ENCODE measurements at places on chromosomes 1 and 21.

DNA sequence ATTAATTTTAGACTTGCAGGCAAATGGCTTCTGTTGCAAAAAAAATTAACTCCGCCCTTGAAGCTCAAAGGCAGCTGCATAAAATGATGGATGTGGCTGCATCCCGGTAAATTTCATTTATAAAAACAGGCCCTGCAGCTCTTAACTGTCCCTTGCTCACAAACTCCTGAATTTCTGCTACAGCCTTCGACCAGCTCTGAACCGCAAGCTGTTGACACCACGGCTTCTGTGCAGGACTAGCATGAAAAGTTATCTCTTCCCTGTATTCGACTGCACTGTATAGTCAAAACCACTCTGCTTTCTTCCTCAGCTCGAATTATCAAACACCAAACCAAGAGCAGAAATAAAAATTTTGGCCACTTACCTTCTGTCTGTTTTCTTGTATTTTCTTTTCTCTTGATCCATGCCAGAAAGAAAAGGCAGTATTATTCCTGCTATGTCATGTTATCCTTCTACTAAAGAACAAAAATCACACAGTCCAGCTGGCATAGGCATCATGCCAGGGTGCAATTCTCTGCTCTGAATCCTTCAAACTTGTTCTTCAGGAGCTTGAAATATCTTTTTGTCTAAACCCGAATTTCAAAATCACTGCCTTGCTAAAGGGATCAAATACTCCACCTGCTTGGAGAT, 195.5 kb upstream of the NCAM2 start:
- DNase-seq = no peak

DNA sequence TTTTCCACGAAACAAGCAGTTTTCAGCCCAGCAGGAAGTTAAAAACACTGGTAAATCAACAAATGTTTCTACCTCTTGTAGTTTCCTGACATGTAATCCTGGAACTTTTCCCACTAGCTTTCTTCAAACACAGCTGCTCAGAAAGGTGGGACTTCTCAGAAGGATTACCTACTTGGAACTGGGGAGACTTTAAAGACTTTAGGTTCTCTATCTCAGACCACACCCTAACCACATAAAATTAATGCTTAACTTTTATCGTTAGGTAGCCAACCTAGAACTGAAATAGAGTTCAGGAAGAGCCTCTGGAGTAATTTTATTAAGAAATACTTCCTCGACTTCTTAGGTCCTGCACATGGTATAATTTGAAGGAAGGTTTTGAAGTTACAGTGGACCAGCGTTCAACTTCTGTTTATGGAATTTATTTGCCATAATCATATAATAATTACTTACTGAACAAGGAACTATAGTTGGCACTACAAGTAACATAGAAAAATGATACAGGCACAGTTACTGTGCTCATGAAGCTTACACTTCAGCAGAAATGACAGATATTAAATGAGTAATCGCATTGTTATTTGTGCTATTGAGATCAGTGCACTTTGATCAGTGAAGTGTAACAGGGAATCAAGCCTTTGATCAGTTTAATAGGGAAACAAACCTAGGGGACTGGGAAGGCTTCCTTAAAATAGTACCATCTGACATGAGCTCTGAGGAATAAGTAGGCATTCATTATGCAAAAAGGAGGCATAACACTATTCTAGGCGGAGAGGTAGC, at the start of gene BCL2L15:
BCL2L15 (minus strand) TSS at position 180 of the 774 bp plus-strand sequence. CDS start 206 bp downstream, outside the sequence.
- no peak for DNase-seq

GRCh38 chr1:2233997-2234761, 6.1 kb downstream of the SKI start:
- DNase-seq = peak; percentile 47

- DNase-seq = no peak
Measured at GRCh38 chr1:75502776-75503175, 108.1 kb downstream of the SLC44A5 start.

- DNase-seq = peak; percentile 44
Measured at GRCh38 chr1:159924025-159924790, 1.1 kb downstream of the TAGLN2 start.

GRCh38 chr1:206490771-206491405, 16.4 kb upstream of the RASSF5 start:
- DNase-seq = no peak

DNA sequence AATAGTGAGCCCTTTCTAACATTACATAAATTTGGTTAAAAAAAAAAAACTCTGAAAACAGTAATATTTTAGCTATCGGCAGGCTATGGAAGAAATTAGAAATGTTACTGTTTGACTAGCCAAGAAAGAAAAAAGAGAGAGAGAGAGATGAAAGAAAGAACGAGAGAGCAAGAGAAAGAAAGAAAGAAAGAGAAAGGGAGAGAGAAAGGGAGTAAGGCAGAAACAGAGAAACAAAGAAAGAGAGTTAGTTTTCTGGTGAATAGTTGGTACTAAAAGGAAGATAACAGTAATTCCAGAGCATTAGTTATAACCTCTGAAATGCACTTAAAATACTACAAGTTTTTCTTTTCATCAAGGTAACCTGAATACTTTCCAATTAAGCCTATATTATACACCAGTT, 160.3 kb upstream of the HP1BP3 start:
- DNase-seq = no peak

- no peak for DNase-seq
Measured at GRCh38 chr1:54981466-54981865, 1.0 kb downstream of the TMEM61 start.

DNA sequence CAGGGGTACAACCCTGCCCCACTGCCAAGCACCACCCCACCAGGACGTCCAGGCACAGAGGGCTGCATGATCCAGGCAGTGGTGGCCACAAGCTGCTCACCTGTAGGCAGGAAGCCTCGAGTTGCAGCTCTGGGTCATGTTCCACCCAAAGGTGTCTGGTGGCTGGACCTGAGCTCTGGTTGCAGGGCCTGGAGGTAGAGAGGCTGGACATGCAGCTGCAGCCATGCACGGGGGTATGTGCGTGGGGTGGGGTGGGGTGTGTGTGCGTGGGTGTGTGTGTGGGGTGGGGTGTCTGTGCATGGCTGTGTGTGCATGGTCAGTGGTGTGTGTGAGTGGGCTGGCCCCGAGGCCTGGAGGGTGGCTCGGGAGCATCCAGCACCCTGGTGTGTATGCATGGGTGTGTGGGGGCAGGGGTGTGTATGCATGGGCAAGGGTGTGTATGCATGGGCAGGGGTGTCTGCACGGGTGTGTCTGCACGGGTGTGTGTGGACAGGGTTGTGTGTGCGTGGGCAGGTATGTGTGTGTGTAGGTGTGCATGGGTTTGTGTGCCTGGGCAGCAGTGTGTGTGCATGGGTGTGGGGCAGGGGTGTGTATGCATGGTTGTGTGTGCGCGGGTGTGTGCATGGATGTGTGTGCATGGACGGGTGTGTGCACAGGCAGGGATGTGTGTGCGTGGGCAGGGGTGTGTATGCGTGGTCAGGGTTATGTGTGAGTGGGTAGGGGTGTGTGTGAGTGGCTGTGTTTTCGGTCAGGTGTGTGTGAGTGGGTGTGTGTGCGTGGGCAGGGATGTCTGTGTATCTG, 15.6 kb downstream of the ARHGEF16 start:
- no peak for DNase-seq

- no peak for DNase-seq
Measured at GRCh38 chr21:26388731-26389231, 184.3 kb downstream of the CYYR1 start.

GRCh38 chr1:47579809-47580208, 142.0 kb downstream of the FOXD2 start:
- no peak for DNase-seq
